Endodermal cell (in vitro differentiated cells): ENCODE measurements at places on chromosomes 2 and 18. TPM values are rescaled to one million over a fixed set of nuclear protein-coding genes. Genes with fewer than 3 reads are reported as not detected.

GRCh38 chr2:141392517-141393213, 738.2 kb downstream of the LRP1B start:
- DNase-seq, result no peak

Gene C2orf81
- 4.8 to 10.9 TPM (median 7.6 TPM) in 3 replicates for total RNA-seq

Gene INHBB
- total RNA-seq, result not detected in 3 replicates

Gene DES
- 0.88 to 3.8 TPM (median 3.5 TPM) in 3 replicates for total RNA-seq

Gene C2orf72
- 3.9 to 11.6 TPM (median 5.3 TPM) in 3 replicates for total RNA-seq

DNA sequence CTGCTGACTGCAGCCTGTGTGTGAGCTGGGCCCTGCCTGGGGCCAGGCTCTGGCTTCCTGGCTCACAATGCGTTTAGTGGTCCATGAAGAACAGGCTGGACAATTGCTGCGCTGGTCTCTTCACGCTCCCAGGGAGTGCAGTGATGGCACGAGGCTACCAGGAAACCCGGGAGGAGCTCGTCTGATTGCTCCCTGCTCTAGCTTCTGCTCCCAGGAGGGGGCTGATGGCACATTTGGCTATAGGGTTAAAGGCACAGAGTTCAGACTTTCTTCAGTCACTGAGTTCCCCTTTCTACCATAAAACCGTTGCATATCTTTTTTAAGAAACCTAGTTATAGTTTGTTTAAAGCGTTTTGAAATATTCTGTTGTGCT, 60.1 kb downstream of the KCNF1 start:
- DNase-seq, result no peak

Gene C1QL2
- total RNA-seq, result 0.18 TPM in 1 of 2 replicates, not detected in the other

- DNase-seq, result no peak
These were observed 45.2 kb upstream of the GCG start for GRCh38 chr2:162197069-162197825.

- peak; percentile 85 for DNase-seq
These were observed 20.5 kb upstream of the ZNF236 start for GRCh38 chr18:76801567-76802505.

DNA sequence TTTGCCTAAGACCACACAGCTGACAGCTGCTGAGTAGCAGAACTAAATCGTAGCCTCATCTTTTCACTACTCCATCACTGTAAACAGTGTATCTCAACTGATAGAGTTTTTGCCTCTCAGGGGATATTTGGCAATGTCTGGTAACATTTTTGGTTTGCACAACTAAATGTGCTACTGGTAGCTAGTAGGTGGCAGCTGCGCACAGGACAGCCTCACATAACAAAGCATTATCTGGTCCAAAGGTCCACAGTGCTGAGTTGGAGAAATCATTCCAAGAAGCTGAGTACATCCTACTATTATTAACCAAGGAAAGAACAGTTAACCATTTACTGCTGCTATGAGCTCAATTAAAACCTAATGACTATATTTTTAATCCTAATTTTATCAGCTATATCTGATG, 6.1 kb upstream of the CCDC102B start:
- no peak for DNase-seq

DNA sequence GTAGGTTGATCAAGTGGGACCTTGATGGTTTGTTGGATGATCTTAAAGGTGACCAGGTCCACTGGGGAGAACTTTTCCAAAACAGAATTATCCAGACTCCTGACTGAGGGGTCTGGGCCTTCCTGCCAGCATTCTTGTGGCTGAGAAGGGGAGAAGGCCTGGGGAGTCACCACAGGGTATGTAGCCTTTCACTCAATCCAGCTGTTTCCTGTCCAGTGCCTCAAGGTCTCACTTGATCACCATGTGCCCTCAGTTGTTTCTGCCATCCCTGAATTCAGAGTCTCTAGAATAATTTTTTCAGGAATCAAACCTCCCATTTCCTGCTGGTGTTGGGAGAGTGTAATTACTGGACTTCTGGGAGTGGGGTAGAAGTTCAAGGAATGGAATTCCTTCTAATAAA, 54.4 kb upstream of the TANC1 start:
- no peak for DNase-seq

Gene NETO1
- 3.9 and 4.2 TPM in 2 replicates for total RNA-seq

- DNase-seq, result peak; percentile 74
These were observed 1.3 kb downstream of the COLEC12 start for GRCh38 chr18:498931-499775.

DNA sequence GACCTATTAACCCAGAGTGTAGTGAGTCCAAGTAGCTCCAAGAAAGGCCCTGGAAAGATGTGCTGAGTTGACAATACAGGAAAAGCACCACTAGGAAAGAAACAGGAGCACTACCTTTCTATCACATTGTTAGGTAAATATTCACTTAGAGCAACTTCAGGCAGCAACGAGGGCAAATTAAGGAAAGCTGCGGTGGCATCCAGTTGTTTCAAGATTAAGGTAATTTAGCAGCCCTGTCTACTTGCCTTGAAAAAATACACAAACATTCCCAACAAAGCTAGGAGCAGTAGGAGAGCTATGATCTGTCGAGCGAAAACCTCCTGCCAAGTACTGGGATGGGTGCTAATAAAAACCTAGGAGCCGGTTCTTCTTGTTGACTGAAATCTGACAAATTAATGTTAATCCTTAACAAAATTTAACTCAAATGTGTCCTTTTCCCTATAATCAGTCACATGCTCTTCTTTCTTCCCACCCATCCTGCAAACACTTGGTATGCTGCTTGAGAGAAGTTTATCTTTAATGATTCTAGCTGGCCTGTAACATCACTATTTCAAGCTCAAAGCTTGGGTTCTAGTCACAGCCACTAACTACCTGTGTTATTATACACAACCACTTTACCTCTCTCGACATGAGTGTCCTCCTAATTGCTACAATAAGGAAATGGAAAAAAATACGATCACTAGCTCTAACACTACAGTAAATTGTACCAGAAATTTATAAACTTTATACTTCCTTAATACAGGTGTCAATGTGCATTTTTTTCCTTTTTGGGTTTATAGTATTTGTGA, 2.0 kb downstream of the ACAA2 start:
- no peak for DNase-seq

GRCh38 chr2:129803032-129803431, 176.4 kb upstream of the RAB6C start:
- no peak for DNase-seq

Gene PDK1
- 27.3 to 281 TPM (median 29.8 TPM) in 3 replicates for total RNA-seq

DNA sequence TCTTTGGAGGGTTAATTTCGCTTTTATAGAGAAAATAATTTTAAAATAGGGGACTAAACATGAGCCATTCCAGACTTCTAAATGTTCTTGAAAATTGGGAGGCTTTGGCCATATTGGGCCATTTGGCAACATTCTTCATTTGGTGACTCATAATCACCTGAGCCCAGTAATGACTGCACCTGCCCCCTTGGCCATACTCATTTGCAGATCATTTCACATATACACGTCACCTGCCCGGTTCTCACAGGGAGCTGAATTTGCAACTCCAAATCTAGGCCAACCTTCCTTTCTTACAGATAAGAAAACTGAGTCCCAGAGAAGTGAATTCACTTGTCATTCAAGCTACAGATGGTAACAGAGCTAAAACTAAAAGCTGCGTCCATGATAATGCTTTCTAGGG, 289.7 kb downstream of the EPHA4 start:
- peak; percentile 48 for DNase-seq

Gene TTL
- 57.6 and 61.1 TPM in 2 replicates for total RNA-seq

DNA sequence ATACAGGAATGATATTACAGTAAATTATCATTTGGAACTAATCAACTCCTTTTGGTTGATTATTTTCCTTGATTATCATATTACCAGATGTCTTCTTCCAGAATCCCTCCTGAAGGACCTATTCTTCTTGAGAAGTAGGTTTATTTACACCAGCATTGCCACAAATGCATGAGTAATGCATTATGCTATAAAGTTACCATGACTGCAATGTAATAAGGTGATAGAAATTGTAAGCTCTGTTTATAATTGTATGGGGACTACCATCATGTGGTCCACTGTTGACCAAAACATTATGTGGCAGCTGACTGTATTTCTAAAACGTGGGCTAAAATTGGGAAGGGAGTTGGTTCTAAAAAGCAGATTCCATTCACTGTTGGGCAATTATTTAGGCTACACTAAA, 602.2 kb downstream of the NYAP2 start:
- DNase-seq, result no peak

DNA sequence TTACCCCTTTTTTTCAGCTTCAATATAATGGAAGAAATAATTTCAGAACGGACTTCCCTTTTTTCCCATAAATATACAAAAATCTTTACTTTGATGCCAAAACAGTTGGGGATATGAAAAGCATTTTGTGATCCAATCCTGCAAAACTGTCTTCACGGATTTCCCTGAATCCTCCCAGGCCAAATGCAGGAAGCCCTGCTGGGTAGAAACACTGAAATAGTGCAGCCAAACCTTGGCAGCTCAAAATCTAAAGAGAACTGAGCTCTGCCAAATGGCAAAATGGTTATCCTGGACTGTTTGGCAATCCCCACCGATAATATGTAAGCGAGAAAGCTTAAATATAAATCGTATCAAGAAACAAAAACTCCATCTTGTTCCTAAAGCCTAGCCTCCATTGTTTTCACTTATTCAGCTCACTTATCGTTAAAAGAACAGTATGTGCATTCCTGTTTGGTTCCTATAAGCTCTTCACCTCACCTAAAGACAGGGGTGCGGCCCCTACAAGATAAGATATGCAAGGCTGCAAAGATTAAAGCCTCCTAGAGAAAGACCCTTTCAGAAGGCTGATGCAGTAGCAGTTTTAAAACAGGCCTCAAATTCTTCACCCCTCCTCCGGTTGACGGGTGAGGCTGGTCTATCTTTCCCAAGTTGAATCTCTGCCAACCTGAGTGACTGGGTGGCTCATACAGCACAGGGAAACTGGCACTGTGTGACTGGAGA, 48.6 kb downstream of the LAMA1 start:
- DNase-seq, result peak; percentile 52

- DNase-seq, result no peak
These were observed 41.4 kb downstream of the DGKD start for GRCh38 chr2:233395687-233396086.

- no peak for DNase-seq
These were observed 15.5 kb upstream of the NFU1 start for GRCh38 chr2:69452687-69453086.

Gene HS1BP3
- 23.4 to 28.4 TPM (median 26.2 TPM) in 3 replicates for total RNA-seq

GRCh38 chr18:44741511-44741910, 60.8 kb downstream of the SETBP1 start:
- no peak for DNase-seq

Gene RAMP1
- 0.88 and 1.6 TPM in 2 replicates for total RNA-seq

DNA sequence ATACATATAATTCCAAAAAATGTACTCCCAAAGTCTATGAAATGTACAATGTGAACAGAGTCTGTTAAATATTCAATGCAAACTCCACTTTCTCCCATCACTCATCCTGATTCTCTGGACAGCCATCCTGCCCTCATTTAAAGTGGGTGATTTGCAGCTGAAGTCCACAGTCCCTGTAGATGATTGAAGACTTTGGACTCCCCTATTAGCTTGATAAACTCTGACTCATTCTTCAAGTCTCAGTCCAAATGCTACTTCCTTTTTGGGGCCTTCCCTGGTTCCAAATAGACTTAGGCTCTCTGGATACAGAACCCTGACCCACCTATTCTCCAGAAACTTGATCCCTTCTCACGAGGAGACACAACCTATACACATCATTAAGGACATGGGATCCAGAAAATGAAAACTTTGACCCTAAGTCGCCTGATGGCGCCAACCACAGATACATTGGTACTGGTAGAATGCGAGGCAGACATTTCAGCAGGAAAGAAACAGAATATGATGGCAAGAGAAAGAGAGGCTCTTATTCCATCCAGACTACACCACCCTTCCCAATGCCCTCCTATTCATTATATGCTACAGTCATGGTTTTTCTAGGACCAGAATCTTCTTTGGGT, 122.7 kb downstream of the VIT start:
- peak; percentile 65 for DNase-seq

Gene OLA1
- 120 and 127 TPM in 2 replicates for total RNA-seq

Gene NDUFS1
- total RNA-seq, result 81.1 and 88.3 TPM in 2 replicates

DNA sequence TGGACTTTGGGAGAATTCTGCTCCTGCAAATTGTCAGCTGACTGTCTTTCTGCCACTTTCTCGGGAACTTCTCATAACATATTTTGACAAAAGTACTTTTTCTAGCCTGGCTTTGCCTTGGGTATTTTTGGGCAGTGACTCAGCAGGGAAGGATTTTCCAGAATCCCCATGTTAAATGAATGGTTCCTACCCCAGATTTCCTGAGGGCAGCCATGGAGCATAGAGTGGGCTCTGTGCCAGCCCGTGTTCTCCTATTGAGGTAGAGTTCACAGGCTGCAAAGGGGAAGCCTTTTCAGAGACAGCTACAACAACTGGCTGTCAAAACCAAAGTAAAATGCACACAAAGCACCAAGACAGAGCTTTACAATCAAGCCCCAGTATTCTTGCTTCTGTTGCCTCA, 59.8 kb downstream of the BMP10 start:
- no peak for DNase-seq

Gene DLGAP1
- total RNA-seq, result 11.5 to 14.1 TPM (median 12.2 TPM) in 3 replicates

DNA sequence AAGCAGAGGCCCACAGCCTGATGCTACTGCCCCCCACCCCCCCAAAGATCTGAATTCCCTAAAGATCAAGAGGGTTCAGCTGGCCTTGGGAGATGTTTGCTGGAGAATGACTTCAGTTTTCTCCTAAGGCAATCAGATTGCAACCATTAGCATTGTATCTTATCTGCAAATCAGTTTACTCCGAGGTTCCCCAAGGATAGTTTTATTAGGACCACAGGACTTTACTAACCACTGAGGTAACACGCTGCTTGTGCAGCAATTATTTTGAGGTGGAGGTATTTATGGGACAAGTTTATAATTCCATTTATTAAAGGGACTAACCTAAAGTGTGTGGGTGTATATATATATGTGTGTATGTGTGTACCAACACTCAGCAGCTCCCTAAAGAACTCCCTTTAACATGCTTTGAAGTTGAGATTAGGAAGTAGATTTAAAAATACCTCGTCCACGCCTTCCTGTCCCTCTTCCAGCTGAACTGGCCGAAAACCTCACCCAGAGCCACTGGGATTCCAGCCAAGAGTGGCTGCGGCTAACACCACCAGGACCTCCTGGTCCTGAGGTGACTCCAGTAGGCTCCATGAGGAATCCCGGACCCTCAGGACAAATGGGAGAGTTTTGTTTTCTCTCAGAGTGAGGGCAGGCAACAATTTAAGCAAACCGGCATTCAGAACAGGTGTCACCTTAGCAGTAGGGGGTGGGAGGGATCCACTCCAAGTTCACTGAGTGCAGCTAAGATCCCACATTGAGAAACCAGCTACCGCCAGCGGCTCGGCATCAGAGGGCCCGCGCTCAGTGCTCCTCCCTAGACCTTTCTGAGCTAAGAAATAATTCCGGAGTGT, 3.0 kb upstream of the DLX1 start:
- DNase-seq, result peak; percentile 74

Gene KIF1A
- total RNA-seq, result 58.7 and 58.8 TPM in 2 replicates

Gene GRHL1
- 1.2 to 2.9 TPM (median 2.2 TPM) in 3 replicates for total RNA-seq

- DNase-seq, result no peak
These were observed 297.7 kb downstream of the GBX2 start for GRCh38 chr2:235870515-235870914.

DNA sequence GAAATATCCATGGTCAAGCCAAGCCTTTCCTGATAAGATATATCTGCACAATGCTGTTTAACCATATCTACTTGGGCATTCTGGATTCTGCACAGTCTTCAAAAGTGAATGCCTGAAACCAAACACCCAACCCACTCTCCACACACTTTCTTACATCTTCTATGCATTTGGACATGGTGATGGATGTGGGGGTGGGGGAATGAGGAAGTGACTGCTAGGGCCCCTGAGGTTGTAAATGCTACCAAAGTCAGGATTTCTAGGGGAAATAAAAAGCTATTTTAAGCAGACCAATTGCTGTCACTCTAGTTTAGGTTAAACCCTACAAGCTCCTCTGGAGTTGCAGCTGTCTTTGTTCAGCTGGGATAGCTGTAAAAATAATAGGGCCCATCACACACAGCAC, 26.7 kb upstream of the TGFA start:
- no peak for DNase-seq

Gene RESP18
- not detected in 2 replicates for total RNA-seq

- no peak for DNase-seq
These were observed 29.0 kb downstream of the LINC00305 start for GRCh38 chr18:64119916-64120315.

Gene CTAGE1
- total RNA-seq, result not detected in 3 replicates
